Fibroblast of villous mesenchyme (primary cell): ENCODE measurements at places on chromosomes 16 and 17.

GRCh38 chr17:28524476-28525424 is 18.6 kb downstream of the FOXN1 start:
- peak; percentile 49 for DNase-seq

DNA sequence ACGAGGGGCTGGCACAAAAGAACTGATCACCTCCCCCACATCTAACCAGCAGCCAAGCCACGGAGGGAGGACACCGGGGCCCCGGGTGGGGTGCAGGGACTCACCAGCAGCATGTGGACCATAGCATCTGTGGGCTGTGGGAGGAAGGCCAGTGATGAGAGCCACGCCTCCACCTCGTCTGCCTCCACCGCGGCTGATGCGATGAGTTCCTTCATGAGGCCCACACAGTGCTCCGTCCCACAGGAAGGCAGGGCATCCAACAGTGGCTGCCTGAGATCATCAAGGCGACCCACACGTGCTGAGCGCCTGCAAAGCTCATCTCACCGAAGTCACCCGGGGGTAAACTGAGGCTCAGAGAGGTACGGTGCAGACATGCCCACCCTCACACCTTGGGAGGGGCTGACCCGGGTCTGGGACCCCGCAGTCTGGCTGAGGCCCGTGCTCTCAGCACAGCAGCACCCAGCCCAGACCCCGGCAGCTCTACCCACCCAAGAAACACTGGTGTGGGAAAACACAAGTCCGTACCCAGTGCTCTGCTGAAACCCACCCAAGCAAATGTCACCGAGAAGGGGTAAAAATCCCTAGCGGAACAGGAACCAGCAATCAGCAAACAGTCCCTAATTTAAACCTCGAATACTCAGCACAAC is 85.9 kb downstream of the LITAF start:
- no peak for DNase-seq

DNA sequence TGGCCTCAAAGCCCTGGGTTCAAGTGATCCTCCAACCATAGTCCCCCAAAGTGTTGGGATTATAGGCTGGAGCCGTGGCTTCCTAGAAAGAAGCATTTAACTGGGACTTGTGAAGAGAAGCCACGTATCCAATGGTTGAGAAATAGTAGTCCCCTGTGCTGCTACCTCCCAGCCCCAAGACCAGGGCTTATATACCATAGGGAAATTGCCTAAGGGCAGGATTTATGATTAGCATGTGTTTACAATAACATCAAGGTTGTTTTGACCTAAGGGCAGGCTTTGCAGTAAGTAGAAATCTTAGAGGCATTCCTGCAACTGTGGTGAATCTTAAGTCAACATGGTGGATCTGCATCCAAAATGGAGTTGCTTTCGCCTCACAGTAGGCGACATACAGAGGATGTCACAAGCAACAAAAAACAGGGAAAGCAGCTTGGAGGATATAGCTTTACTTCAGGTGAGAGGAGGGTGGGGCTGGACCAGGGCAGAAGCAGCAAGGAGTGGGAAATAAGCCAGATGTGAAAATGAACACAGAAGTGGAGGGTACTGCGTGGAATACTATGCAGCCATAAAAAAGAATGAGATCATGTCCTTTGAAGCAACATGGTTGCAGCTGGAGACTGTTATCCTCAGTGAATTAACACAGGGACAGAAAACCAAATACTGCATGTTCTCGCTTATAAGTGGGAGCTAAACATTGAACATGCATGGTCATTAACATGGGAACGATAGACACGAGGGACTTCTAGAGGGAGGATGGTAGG is 18.7 kb upstream of the NSMCE1 start:
- DNase-seq = peak; percentile 45

GRCh38 chr17:38906460-38907228 is 18.8 kb upstream of the LASP1NB start:
- DNase-seq = no peak

DNA sequence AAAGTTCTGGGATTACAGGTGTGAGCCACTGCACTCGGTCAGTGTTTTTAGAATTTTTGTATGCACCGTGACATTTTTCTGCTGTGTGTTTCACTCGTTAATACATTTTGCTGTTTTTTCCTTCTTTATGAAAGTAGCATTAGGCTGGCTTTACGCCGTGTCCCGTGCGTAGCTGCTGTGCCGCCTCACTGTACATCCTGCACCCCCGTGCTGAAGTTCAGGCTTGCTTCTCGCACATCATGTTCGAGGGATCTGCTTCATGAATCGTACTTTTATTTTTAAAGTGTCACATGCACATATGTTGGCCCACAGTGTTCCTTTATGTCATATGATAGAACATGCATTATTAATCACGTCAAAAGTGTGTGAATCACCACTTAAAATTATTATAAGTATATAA is 84.4 kb upstream of the ZNF750 start:
- no peak for DNase-seq

DNA sequence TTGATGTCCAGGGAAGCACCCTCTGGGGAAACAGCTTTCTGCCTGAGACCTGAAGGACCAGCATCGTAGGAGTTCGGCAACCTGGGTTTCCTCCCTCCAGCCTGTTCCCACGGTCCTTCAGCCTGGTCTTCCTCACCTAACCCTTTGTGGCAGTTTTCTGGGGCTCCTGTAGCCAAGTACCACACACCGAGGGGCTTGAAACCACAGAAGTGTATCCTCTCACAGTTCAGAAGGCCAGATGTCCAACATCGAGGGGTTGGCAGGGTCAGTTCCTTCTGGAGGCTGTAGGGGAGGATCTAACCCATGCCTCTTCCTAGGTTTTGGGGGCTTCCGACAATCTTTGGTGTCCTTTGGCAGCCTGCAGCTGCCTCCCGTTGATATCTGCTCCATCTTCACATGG is 381.0 kb upstream of the TNRC6C start:
- no peak for DNase-seq

DNA sequence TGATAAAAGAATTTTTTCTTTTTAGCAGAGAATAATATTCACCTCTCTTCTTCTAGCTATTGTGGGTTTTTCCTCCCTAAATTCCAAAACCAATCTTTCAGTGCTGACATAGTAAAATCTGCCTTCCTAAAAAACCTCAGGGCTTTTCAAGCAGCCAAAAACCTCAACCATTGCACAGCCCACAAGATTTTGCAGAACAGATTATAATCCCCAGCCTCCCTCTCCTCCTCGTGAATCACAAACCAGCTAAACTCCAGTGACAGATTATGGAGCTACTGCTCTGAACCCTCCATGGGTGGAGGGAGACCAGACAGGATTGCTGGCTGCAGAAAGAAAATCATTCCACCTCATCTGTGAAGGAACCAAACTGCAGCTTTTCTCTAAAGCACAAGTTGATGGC is 341.6 kb downstream of the SOX9 start:
- DNase-seq = no peak

GRCh38 chr16:72211110-72211509 is 39.2 kb upstream of the PMFBP1 start:
- no peak for DNase-seq

DNA sequence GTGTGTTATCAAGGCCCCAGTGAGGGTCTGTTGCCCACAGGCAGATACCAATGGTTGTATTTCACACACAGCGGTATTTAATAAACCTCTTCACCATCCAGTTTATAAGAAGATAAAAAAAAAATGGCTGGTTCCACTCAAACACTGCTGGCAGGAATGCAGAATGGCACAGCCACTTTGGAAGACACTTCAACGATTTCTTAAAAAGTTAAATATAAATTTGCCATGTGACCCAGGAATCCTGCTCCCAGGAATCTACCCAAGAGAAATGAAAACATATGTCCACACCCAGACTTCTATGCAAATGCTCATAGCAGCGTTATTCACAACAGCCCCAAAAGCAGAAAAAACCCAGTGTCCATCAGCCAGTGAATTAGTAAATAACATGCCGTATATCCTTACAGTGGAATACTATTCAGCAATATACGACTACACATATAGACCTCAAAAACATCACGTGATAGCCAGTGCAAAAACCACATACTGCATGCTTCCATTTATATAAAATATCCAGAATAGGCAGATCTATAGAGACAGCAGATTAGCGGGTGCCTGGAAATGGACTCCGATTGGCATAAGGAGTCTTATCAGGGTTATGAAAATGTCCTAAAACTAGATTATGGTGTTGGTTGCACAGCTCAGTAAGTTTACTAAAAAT is 38.7 kb downstream of the XYLT1 start:
- no peak for DNase-seq

DNA sequence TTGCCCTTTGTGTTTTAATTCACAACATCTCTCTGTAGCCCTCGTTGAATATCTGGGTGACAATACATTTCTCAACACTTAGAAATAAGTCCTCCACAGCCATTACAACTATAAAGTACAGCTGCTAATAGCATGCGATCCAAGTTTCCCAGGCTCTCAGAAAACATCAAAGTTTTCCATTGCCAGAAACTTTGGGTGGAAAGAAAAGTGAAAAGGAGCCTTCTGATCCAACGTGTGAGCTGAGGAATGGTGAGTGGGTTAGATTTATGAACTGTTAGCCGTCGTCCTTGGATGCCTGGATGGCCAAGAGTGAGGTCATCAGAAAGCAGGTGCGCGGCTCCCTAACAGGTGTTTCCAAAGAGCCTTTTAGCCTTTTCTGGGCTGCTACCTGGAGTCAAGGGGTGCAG is 258.0 kb downstream of the PMP22 start:
- DNase-seq = no peak

- no peak for DNase-seq
Observed at GRCh38 chr16:24755201-24755874, 25.9 kb downstream of the TNRC6A start.

DNA sequence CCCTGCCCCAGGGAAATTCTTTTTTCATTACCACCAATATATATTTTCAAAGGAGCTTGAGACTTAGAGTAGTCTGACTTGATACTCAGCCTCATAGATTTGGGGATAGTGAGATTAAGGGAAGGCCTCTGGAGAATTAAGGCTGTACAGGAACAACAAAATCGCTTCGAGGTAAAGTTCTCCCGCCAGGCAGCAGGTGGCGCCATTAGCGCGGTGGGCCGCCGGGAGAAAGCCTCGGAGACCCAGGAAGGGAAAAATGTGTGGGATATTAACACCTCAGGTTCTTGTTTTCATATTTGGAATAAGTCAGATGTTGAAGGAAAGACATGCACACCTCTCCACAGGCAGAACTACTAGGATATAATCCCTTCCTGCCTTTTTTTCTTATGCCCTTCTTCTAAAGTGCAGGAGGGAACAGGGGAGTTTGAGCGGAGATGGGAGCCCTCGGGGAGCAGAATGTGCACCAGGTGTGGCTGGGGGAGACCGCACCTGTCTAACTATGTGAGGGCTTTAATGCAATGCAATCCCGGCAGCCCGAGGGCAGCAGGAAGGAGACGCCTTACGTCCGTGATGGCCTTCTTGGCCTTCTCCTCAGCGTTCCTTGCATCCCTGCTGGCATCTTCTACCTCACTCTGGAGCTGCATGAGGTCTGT is 25.9 kb downstream of the MYH3 start:
- DNase-seq = peak; percentile 28

GRCh38 chr17:76868669-76869495 is 678 bp downstream of the MGAT5B start:
- no peak for DNase-seq

DNA sequence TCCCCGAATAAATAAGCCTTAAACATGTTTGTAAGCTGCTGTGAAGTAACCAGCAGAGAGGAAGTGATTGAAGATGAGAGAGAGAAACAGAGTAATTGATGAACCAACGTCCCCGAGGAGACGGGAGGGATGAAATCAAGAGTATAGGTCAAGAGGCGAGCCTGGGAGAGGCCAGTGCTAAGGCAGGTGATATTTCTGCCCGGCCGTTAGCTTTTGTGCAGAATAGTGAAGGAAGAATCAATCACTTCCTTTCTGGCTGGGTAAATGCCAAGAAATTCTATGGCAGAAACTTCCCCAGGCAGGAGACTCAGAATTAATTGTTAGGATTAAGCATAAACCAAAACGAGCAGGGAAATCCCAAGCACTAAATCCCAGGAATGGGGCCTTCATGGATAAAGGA is 273.8 kb downstream of the CDH13 start:
- DNase-seq = no peak

DNA sequence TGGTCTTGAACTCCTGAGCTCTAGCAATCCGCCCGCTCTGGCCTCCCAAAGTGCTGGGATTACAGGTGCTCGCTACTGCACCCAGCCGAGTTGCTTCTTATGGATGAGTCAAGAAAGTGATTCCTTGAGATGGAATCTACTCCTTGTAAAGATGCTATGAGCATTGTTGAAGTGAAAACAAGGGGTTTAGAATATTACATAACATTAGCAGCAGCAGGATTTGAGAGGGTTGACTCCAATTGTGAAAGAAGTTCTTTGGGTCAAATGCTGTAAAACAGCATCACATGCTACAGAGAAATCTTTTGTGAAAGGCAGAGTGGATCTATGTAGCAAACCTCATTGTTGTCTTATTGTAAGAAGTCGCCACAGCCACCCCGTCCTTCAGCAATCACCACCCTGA is 72.7 kb downstream of the NT5M start:
- peak; percentile 71 for DNase-seq

DNA sequence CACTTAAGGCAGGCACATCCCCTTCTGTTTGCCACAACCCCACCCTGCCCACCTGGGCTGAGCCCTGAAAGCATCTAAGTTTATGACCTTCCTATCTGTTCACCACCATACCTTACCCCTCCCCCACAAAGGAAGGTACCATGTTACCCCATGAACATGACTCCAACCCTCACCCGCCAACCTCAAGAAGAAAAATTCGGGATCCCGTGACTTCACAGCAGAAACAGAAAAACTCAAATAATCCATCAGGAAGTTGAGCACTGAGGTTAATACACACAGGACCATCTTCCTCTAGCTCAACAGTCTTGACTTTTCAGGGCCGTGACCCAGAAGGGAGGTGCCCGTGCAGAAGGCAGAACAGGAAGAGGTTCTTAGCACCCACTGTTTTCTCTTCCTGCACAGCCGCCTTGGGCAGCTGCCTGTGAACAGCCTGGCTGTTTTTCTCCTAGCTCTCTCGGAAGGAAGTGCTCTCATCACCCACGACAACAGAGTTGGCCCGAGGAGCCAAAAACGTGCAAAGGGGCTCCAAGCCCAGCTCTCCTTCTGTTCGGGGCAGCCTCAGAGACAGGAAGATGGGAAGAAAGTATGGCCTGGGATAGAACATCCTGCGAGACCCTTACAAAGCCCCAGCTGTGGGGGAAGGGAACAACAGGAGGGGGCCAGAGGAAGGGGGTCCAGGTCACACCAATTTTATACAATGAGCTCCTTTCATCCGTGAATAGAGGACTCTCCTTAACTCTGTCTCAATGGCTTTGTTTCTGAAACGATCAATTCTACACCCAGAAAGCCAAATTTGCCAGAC is 101.1 kb downstream of the XYLT1 start:
- DNase-seq = no peak

DNA sequence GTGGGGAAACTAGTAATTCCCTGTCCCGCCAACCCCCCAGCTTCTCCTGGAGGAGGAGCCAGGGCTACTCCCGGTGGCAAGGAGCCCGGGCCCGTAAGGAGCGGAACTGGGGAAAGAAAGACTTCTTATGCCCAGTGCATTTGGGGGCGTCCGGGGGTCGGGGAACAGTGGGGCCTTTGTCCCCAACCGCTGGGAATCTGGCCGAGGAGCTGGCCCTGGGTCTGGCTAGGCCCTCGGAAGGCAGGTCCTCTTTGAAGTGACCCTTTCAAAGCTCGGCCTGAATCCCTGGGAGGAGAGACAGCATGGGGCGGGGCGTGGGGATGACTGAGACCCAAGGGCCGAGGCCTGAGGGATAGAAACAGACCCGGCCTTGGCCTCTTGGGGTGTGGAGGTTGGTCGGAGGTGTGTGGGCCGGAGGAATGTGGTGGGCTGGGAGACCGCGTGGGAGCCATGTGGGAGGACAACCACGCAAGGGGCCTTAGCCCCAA is 6.0 kb downstream of the ARHGAP23 start:
- DNase-seq = no peak
